Activated CD4-positive, alpha-beta T cell treated with anti-CD3 and anti-CD28 coated beads, Interleukin-2, amount 10 ng/mL, durations not matched to agents 7 days and 5 days (primary cell): ENCODE measurements at places on chromosomes 6 and 20. TPM values are rescaled to one million over a fixed set of nuclear protein-coding genes. Genes with fewer than 3 reads are reported as not detected.

DNA sequence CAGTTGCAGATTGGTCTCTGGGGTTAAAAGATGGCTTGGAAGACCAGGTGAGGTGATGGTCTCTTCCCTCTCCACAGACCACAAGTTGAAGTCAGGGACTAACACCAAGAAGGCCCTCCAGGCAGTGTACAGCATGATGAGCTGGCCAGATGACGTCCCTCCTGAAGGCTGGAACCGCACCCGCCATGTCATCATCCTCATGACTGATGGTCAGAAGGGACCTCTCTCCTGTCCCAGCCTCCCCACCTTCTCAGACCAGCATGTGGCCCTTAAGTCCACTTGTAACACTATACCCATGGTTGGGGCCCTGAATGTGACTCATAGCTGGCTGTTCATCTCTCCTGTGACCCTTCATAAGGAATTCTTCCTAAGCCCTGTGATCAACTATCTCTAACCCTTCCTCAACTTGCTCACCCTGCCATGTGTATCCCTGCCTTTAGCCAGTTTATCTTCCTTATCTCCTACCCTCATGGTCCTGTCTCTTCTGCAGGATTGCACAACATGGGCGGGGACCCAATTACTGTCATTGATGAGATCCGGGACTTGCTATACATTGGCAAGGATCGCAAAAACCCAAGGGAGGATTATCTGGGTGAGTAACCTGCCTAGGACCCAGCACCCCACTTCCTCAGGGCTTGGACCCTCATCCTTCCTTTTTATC is 3.0 kb downstream of the CFB start:
- DNase-seq: no peak

DNA sequence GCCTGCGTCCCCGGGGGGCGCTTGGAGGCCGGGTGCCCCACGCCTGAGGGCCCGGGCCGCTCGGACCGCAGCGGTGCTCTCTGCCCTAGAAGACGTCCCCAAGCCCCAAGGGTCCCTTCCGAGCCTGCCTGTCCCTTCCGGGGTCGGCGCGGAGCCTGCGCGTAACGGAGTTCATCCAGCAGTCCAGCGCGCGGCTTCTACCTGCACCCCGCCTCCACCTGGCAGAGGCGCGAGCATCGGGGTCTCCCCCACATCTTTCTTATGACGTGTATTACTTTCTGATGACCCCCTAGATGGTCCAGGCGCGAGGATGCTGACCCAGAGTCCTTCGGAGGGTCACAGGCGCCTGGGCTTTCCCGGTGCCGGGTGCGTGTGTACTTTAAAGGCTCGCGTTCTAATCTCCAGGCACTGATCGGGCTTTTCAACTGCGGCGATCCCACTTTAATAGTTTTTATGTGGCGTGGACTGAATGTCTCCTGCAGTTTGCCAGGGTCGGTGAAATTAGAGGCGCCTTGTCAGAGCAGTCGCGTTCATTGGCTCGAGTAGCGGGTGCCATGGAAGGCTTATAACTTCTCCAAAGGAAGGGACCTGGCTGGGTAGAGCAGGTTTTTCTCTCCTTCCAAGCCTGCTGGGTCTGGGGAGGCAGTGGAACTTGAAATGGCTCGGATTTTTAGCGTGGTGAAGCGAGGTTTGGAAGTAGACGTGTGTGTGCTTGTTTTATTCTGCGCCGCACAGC is 912 bp downstream of the EYA4 start:
- DNase-seq: no peak

GRCh38 chr6:11999246-11999645 is 12.9 kb upstream of the HIVEP1 start:
- DNase-seq: no peak

- no peak for DNase-seq
These were observed 69.5 kb upstream of the SAMD5 start for GRCh38 chr6:147438758-147439528.

DNA sequence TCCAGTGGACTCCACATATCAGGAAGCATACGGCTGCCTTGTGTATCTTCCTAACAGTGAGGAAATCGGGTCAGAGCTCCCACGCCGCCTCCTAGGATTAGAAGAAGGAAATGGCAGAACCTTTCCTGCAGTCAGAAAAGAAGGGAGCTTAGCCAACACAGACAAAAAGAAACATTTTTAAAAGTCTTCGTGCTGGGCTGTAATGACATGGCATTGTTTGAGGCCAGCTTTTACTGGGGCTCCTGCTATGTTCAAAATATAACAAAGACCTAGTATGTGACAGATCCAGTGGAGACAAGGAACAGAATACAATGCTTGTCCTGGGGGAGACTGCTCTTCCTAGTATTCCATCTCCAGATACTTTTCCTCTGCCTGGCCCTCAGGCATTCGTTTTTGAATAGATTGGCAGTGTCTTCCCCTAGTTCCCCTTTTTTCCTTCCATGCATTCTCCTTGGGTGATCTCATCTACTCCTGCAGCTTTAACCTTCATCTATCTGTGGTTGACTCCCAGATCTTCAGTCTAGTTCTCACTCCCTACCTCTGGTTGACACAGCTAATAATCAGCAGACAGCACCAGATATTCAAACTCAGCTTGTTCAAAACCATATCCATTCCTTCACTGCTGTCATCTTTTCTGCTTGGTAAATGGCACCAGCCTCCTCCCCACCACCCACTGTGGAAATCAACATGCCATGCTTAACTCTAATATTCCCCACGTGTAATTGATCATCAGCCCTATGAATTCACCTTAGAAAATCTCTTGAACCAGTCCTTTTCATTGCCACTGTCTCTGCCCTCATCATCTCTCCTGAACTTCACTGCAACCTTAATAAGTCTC is 94.5 kb upstream of the VSTM2L start:
- no peak for DNase-seq

GRCh38 chr20:41050361-41051008 is 21.9 kb downstream of the TOP1 start:
- DNase-seq: no peak

GRCh38 chr6:10463491-10464481 is 48.9 kb upstream of the TFAP2A start:
- DNase-seq: no peak

GMPR gene
- total RNA-seq: 2.6 TPM

GRCh38 chr20:1033751-1034414 is 31.8 kb upstream of the RSPO4 start:
- no peak for DNase-seq

- DNase-seq: no peak
These were observed 50.6 kb downstream of the SRC start for GRCh38 chr20:37396416-37397075.

NRSN1 gene
- not detected for total RNA-seq

DNA sequence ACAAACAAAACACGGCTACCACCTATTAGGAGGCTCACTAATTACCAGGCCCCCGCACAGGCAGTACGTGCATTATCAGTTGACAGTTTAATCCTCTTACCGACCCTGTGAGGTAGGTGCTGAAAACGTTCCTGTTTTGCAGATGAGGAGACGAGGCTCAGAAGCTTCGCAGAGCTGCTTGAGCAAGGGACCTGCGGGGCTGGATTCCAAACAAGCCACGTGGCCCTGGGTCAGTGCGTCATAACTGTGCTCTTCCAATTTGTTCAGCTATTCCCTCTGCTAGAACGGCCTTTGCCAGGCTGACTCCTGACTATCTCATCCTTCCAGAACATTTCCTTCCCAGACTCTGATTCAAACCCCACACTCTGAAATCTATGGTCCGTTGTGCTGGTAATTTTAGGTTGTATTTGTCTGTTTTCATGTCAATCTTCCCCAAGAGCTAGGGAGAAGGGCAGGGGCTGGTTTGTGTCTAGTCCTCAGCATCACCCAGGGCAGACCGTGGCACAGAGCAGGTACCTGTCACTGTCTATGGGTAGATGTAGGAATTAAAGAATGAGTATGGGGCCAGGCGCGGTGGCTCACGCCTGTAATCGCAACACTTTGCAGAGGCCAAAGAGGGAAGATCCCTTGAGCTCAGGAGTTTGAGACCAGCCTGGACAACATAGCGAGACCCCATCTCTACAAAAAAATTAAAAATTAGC is 28.8 kb upstream of the TLDC2 start:
- DNase-seq: no peak

PROKR2 gene
- total RNA-seq: not detected

TRIM10 gene
- total RNA-seq: not detected

- DNase-seq: peak; percentile 37
These were observed 19.5 kb upstream of the FAM8A1 start for GRCh38 chr6:17580518-17581048.

CLIC5 gene
- 3.8 TPM for total RNA-seq

RHAG gene
- total RNA-seq: not detected

HLA-DRA gene
- 58.8 TPM for total RNA-seq

- DNase-seq: no peak
These were observed 53.1 kb downstream of the RBM24 start for GRCh38 chr6:17334265-17334664.

GRCh38 chr20:1266167-1266973 is at the start of gene SNPH:
TSS of gene SNPH (plus strand) at chr20:1266294. CDS start at chr20:1296240, 29,946 bp downstream.
- peak; percentile 76 for DNase-seq

DNA sequence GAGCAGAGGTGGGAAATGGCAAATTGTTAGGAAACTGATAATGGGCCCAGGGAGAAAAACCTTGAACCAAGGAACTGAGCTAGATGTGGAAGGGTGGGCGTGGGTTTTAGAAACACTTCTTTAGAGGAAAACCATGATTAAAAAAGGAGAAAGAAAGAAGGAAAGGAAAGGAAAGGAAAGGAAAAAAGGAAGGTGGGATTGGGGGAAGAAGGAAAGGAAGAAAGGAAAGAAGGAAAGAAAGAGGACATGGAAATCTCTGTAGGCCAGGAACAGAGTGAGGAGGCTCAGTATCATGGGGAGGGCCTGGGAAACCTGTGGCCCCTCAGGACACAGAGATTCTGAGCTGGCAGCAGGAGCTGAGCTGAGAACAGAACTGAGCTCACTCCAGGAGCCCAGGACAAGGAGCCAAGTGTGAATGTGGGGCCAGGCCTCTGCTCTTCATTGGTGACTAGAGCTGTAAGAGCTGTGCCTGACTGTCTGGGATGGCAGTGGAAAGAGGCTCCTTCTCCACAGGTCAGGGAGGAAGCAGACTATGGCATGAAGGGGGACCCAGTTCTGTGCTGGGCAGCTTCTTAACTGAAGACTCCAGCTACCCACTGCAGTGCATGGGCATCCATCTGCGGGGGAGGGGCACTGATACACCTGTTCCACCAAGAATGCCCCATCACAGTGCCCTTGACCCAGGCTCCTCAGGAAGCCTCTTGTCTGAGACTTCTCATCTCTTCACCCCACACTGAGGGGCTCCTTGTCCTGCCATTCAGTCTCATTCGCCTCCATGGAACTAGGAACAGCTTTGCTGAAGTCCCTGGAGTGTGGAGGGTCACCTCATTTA is 116.1 kb upstream of the BACH2 start:
- DNase-seq: no peak

DNA sequence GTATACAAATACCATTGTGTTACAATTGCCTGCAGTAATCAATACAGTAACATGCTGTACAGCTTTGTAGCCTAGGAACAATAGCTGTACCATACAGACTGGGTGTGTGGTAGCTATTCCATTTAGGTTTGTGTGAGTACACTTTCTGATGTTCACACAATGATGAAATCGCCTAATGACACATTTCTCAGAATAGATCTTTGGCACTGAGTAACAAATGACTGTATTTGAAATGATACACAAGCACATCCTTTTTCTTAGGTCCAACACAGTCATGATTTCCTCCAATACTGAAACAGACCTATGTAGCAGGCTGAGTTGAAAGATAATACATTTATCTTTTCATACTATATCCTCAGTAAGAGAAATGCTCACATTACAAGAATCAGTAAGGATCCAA is 13.9 kb downstream of the KHDRBS2 start:
- no peak for DNase-seq

DNA sequence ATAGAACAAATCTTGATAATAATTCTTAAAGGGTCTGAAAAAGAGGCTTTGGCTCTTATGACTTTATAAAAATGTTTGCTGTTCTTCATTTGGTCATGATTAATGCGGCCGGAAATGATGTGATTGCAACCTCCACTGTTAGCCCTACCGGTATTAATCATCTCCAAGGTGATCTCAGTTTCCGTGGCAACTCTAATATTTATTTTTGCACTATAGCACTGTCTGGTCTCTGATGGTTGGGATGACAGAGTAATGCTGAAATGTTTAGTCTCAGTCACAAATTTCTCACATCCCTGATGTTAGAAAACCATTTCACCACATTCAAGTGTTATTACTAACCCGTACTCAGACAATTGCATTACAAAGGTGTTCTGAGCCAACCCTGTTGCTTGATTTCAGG is 87.4 kb downstream of the TMEM200A start:
- no peak for DNase-seq

GRCh38 chr6:165422192-165422591 is 112.8 kb upstream of the C6orf118 start:
- DNase-seq: no peak
